DMS53 (cell line): ENCODE measurements at places on chromosomes 4 and X.

- DNase-seq, result no peak
Observed at GRCh38 chr4:167890226-167890625, 202.1 kb upstream of the ANXA10 start.

DNA sequence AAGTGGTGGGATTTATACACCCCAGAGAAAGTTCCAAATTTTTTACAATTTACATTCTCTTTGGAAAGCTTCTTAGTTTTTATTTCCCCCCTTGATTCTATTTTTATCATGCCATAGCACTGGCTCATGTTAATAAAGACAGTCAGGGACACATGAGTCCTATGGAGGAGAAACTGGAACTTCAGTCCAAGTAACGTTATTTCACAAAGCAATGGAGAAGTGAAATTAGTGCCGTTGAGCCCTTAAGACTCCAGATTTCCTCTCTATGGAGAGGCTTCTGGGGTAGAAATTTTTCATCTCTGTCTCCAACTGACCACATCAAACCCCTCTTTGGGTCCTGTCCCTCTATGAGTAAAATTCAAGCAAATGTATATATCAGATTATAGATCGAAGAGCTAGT, 12.8 kb upstream of the TASL start:
- DNase-seq, result no peak

DNA sequence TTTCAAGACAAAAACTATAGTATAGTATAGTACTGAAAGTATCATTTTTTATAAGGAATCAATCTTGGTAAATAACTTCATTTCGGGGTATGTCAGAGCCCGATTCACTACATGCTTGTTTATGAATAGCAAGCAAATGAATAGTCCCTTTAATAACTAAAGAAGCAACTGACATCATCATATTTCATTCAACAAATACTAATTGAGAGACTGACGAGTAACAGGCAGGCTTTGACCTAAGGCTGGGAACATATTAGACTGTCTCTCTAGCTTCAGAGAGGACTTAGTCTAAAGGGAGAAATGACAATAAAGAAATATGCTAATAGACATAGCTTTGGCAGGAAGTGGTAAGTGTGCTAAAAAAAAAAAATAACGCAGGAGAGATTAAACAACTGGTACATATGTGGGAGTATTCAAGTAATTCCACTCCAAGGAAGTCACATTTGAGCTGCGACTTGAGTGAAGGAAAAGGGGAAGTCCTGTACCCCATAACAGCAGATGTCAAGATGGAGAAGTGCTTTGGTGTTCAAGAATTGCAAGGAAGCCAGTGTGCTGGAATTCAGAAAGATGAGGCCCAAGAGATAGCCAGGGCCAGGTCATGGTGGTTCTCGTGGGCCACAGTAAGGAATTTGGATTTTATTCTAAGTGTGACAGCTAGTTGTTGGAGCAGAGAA, 284.9 kb downstream of the FBXO8 start:
- DNase-seq, result no peak

DNA sequence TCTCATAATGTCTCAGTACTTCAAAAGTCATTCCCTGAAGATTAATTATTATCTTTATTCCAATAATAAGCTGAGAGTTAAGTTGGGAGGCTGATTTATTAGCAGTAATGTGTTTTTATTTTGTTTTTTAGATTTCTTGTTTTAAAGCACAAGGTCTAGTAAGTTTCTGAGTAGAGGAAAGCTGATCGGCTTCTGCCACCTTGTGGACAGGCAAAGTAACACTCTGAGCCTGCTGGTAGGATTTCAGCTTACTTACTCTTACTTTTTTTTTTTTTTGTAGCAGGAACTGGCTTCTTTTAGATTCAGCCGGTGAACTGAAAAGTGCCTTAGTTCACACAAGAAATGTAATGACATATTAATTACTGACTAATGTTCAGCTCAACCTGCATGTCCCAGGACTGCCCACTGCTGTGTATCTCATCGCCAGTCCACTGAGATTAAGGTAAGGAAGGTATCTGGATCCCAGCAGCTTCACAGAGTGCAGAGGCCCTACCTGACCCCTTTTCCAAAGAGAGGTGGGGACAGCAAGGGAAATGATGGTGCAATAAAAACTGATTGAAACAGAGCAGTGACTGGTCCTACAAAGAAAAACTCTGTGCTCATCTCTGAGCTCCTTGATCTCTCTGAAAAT, 126.5 kb downstream of the ADGRA3 start:
- DNase-seq, result peak; percentile 89

DNA sequence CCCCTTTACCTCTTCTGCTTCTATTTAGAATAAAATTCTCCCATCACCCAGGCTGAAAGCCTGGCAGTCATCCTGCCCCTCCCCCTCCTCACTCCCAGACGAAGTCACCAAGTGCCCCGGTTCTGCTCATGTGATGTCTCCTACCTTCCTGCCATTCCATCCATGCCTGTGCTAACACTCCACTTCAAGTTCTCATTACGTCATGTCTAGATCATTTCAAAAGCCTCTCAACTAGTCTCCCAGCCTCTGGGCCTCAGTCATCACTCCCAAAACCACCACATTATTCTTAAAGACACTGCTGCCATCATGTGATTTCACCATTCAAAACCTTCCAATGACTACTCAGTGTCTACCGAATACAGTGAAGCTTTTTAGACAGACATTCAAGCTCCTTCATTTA, 17.2 kb upstream of the HOPX start:
- DNase-seq, result peak; percentile 63

- DNase-seq, result peak; percentile 80
Observed at GRCh38 chr4:137124278-137124932, 407.9 kb downstream of the PCDH18 start.

- no peak for DNase-seq
Observed at GRCh38 chrX:72006461-72006860, 95.8 kb downstream of the NHSL2 start.

DNA sequence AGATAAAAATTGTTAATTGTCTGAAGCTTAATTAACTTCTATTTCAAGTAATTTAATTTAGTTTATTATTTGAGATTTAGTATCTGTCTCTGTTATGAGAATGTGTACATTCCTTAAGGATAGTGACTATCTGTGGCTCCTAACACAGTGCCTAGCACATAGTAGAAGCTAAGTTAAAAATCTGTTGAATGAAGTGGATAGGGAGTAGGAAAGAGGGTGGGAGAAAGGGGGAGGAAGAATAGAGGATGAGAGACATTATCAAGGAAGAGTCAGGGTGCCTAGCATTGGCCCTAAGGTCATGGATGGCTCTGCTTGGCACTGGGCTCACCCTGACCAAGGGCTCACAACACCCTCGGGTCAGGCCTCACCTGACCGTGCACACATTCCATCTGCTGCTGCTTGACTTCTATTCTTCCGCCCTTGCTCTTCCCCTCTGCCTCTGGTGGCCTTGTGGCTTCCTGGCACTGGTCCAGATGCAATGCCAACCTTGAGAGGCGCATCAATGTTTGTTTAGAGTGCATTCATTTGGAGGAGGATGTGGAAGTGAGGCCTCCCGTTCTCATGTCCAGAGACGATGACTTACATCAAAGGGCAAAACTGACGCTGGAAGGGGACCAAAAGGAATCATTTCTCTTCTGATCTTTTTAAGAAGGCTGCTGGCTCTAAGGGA, 42.3 kb downstream of the TRIM2 start:
- DNase-seq, result peak; percentile 81

- DNase-seq, result no peak
Observed at GRCh38 chr4:121737846-121738554, 27.0 kb downstream of the SMIM43 start.

DNA sequence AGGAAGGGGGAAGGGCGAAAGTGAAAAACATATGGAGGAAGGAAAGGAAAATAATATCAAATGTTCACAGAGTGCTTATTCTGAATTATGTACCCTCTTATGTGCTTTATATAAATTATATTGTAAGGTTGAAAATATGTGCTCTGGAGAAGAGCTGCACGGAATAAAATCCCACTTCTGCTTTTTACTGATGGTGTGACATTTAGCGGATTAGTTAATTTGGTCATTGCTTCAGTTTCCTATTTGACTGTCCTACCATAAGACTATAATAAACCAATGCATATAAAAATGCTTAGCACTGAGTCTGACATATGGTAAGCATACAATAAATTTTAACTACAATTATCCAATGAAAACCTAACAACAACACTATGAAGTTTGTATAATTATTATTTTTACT, 86.2 kb downstream of the NPFFR2 start:
- DNase-seq, result no peak

- DNase-seq, result no peak
Observed at GRCh38 chrX:43643662-43644061, 12.4 kb upstream of the MAOA start.

DNA sequence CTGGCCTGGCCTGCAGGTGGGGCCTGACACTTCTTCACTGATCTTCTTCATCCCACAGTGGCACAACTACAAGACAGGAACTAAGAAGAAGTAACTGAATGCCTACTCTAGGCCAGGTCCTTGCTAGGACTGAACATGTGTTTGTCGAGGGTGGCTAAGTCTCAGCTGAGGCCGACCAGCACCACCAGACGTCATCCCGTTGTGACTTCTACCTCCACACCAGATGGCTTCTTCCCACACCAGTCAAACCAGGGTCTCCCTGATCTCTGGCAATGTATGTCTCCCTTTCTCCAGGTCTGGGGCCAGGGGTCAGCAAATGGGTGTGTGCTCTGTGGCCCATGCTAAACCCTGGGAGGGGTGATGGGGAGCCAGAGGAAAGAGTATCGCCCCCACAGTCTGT, 40.2 kb downstream of the PJA1 start:
- DNase-seq, result no peak
